ENCODE measurements at places on chromosomes 2 and 18. TPM values are rescaled to one million over a fixed set of nuclear protein-coding genes. Genes with fewer than 3 reads are reported as not detected.

SH3YL1 gene
- total RNA-seq = 89.2 TPM

DNA sequence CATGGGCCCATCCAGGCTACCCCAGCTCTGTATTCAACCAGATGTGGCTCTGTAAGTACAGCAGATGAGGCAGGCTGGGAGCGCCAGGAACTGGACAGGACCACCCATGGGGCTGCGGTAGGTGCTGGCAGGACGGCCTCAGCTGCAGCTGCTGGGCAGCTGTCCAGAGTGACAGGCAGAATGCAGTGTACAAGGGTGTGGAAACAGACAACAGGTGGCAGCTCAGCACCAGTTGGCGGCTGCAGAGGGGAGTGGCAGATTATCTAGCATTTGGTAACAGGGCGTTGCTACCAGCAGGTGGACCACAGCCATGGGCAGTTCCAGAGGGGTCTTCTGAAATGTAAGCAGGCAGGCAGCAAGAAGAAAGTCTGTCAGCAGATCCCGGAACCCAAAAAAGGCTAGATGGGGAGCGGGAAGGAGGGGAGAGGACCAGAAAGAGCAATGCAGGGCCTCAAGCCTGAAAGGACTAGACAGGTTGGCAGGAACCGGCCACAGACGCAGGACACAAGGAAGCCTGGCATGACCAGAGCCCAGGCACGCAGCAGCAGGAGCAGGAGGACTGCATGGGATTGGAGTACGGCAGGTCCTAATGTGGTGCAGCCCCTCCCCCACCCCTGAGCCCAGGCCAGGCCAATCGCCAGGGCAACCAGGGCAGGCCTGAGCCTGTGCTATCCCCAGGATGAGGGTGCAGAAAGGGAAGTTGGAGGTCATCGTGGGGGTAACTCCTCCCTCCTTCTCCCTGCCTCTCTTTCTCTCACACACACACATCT is 24.7 kb downstream of the PKDCC start:
- no peak for DNase-seq

- no peak for DNase-seq
Observed at GRCh38 chr2:113922784-113923183, 32.9 kb downstream of the ACTR3 start.

DNA sequence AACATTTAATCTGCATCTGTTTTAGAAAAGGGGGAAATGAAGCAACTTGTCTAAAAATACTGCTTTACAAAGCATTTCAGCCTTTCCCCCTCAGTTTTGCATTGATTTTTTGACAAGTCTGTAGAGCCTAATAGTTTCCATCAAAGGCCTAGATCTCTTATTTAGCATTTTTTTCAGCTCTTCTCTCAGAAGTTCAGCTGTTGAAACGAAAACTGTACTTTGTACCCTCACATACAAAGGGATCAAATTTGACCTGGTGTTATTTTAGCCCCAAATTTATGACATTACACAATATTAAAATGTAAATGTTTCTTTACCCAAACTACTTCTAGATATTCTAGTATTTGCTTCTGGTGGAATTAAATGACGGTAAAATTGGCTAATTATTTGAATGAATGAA is 13.0 kb downstream of the YPEL5 start:
- DNase-seq = no peak

DNA sequence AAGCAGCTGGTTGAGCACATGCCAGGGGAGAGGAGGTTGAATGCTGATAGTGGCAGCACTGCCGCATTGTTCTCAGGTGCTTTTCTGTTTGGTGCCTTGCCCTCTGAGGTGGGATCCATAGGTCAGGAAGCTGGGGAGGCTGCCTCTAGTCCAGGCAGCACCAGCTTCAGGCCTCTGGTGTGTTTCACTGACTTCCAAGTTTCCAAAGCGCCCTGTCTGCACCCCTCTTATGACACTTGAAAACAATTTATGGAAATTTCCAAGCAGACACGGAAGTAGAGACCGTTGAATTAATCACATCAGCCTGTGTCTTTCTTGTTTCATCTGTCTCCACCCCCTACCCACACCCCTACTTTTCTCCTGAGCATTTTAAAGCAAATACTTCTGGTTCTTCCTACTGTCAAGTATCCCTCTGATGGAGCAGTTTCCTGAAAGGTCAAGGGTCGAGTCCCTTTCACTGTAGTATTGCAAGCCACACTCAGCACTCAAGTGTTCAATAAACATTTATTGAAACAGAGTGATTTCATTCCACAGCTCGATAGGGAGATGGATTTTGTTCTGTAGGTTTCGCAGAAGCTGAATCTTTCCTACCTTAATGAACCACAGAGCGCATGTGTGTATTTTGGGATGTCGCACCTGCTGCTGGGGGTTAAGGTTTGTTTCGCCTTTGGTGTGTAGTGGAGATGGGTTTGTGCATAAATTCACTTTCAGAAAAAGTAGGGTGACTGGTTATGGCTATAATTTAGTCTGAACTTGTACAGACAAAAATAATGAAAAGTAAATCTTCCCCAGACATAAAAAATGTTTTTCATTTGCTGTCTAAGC is 21.4 kb downstream of the DGKD start:
- DNase-seq = no peak

GRCh38 chr2:33230195-33230594 is 246.3 kb upstream of the RASGRP3 start:
- DNase-seq = no peak

- DNase-seq = no peak
Observed at GRCh38 chr2:150174056-150174805, 313.2 kb downstream of the RND3 start.

PTPRM gene
- 0.52 TPM for total RNA-seq

EIF5B gene
- total RNA-seq = 46.7 TPM

DNA sequence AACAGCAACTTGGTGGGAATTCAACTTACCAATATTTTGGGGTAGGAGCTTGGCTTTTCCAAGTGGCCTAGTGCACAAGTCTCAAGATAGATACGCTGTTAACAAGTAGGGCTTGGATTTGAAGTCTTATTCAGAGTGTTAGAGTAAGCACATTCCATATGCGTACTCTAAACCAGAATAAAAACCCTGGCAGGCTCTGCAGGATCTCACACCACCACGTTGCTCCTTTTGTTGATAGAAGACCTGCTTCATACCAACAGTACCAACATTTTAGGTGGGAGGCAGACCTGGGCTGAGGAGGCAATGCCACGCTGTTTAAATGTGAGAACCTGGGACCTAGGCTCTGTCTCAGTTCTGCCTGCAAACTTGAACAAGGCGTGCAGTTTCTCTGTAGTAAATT is 214.0 kb downstream of the RNF144A start:
- no peak for DNase-seq
